ENCODE measurements at places on chromosomes 2 and 18.
A peak's percentile ranks its signal among the peaks of the same experiment; 100 is the strongest.

DNA sequence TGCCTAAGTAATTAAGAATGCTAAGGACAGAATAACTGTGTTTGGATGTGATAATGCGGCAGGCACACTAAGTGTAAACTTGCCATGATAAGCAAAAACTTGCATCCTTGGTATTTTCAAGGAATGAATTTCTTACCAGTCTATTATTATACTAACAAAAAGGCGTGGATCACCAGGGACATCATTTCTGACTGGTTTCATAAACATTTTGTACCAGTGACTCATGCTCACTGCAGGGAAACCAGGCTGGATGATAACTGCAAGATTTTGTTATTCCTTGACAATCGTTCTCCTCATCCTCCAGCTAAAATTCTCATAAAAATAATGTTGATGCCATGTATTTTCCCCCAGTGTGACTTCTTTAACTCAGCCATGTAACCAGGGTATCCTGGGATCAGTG, 289.5 kb downstream of the CDCA7 start:
- peak; percentile 58 for DNase-seq

DNA sequence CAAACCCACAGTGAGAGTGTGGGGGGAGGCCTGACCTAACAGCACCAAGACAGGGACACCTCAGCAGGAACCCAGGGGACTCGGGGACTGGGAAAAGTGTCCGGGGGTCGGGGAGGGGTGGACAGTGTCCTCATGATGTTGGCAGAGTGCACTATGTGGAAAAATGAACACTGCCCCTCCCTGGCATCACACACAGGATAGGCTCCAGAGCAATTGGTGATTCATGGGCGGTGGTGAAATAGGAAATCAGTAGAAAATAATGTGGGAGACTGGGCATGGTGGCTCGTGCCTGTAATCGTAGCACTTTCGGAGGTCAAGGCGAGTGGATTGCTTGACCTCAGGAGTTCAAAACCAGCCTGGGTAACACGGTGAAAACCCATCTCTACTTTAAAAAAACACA, 3.6 kb upstream of the ANO7 start:
- DNase-seq: no peak

DNA sequence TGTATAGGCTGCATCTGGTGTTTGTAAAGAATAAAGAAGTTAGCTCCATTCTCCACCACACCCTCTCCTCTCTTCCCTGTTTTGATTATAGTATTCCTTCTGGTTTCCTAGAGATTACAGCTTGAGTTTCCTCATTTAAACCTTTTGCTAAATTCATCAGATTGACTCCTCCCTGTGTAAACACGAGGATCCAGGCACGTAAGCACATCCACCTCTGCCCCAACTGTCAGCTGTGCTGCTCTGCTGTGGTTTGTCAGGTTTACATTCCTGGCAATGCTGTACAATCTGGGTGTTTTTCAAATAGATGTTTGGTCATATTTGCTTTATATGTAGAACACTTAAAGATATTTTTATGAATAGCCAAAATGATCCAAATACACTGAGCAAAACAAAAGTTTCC, 302.8 kb downstream of the PTGR3 start:
- DNase-seq: no peak

DNA sequence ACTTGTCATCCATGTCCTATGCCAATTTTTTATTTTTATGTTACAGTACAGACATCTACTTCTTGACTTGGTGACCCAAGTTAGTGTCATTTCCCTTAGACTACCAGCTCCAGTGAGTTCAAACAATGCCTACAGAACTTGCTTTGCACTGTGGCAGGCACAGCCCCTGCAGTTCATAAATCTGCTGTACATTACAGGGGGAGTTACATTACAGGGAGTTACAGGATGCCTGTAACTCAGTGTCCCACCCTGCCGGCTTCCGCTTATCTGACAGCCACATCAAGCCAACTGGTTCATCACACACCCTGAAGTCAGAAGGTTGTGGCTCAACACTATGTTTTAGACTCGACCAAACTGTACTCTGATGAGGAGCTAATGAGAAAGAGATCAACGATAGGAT, 7.8 kb upstream of the NPAS2 start:
- DNase-seq: no peak

DNA sequence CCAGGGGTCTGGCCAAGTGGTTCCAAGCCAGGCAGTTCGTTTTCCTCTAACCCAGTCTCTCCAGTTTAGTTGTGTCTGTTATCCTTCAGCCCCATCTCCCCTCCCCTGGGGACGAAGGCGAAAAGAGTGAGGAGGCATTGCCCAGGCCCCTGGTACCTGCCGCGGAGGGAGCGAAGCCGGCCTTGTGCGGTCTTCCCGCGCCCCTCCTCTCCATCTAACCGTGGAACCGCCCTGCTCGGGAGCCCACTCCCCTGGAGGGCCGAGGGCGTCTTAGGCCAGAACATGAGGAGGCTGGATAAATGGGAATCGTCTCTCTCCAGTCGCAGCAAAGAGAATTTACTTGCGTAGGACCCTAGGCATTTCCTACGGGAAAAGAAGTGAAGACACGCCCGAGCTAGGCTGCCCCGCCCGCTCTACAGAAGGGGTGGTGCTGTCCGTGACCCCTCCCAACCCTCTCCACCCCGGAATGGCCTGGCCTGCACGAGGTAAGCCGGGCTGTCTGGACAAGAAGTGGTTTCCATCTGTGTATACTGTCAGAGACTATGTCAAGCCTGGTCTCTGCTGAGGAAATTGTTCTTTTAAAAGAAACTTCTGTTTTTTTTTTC, 156.2 kb downstream of the MIB1 start:
- DNase-seq: no peak

- no peak for DNase-seq
These were observed 186.3 kb downstream of the TMEM163 start for GRCh38 chr2:134532537-134532936.

- peak; percentile 23 for DNase-seq
These were observed 41.1 kb downstream of the LDAH start for GRCh38 chr2:20781656-20782265.

DNA sequence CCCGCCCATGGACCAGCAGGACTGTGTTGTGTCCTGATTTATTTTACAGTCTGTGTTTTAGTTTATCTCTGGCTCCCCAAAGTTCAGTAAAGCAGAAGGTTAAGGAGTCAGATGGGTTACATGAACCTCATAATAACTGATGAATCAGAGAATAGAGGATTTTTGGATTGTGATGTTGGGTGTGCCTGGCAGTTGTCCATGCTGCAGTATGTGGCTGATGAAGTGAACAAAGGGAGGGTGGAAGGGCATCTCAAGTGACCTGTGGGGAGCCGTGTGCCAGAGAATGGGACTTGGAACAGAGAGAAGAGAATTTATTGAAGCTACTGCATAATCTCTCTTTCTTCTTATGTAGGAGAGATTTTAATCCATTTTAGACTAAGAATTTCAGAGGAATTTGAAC, 145.5 kb downstream of the MAP4K4 start:
- DNase-seq: peak; percentile 69

- peak; percentile 16 for DNase-seq
These were observed 116.4 kb downstream of the IRS1 start for GRCh38 chr2:226683196-226683595.

DNA sequence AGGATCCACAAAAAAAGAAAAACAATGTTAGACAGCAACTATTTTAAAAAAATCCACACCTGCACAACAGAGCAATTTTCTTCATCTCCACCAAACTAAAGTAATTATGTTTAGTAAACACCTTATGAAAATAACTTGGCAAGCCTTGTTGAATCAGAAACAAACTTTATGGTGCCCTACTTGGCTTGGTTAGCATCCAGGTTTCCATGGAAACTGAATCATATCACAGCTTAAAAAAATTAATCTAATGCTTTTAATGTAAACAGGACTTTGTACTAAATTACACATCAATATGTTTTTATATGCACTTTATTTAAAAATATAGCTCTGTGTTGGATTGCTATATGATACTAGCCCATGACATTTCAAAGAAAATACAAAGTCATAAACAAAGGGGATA, 1882.4 kb downstream of the SUCLG1 start:
- no peak for DNase-seq

All from fibroblast of gingiva (primary cell).